NCI-H82 (cell line): ENCODE measurements at places on chromosomes 2 and 18.

DNA sequence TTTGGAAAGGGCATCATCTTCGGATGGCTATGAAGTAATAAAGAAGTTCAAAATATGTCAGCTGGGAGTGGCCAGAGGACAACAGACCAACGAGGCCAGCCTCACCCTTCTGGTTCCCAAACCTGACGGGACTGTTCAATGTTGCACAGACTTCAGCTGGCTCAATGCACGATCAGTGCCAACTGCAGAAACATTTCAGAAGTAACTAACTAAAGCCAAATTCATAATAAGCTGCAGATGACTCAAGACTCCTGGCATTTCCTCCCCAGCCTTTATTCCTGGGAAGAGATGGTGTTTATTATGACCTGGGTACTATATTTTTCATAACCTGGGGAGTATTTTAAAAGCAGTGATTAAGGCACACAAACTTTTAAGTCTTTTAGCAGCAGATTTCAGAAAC, 3.8 kb upstream of the ATP6V1C2 start:
- DNase-seq: no peak

- no peak for DNase-seq
Measured at GRCh38 chr2:155151945-155152344, 453.4 kb downstream of the KCNJ3 start.

- DNase-seq: no peak
Measured at GRCh38 chr2:36819095-36819711, 122.7 kb downstream of the VIT start.

DNA sequence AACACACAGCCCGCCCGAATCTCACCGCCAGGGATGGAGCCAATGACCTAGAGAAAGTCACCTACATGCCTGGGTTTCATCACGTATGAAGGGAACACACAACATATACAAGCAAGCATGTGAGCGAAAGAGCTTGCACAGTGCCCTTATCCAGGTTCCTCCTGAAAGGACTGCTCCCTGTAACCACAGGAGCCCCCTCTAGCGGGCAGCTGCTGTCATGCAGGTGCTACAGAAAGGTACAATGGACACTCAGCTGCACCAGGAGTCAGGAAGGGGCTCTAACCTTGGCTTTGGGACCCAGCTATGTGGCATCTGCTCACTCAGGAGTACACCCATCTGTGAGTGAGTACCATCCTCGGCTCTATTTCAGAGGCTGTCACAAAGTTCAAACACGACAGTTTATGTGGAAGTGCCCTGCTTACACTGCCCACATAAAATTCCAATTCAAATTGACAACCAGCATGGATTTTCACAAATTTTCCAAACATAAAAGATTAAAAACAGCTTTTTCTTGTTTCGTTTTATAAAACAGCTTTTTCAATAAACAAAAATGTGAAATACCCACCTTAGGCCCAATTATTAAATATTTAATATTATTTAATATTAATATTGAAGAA, 3.5 kb downstream of the NDUFA10 start:
- DNase-seq: peak; percentile 84

GRCh38 chr2:231684314-231685223, 23.8 kb upstream of the PTMA start:
- DNase-seq: no peak

- no peak for DNase-seq
Measured at GRCh38 chr2:96065381-96065930, 30.7 kb upstream of the GPAT2 start.

GRCh38 chr18:43578706-43579105, 301.4 kb upstream of the SYT4 start:
- DNase-seq: no peak

DNA sequence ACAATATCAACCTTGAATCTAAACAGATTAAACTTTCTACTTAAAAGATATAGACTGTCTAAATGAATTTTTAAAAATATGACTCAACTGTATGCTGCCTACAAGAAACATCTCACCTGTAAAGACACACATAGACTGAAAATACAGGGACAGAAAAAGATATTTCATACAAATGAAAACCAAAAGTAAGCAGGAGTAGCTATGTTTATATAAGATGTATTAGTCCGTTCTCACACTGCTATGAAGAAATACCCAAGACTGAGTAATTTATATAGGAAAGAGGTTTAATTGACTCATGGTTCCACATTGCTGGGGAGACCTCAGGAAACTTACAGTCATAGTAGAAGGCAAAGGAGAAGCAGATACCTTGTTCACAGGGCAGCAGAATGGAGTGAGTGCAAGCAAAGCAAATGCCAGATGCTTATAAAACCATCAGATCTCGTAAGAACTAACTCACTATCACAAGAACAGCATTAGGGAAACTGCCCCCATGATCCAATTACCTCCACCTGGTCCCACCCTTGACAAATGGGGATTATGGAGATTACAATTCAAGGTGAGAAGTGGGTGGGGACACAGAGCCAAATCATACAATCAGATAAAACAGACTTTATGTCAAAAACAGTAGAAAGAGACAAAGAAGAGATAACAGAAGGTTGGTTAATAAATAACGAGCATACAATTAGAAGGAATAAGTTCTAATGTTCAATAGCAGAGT, 214.4 kb upstream of the SLC39A10 start:
- peak; percentile 79 for DNase-seq

DNA sequence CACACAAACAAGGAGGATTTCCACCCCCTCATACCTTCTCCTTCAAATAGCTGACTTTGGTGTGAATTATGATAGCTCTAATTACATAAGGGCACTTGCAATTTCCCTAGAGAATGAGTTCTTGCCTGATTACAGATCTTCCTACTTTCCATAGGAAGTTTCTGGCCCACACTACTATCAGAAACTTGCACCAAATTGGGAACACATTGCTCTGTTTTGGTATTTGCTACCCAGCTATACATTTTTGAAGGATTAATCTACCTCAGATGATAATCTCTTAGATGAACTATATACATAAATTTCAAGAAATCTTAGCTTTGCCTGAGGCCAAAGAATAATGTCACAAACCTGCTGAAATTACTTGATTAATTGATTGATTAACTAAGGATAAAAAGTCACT, 4.9 kb downstream of the DCC start:
- no peak for DNase-seq

GRCh38 chr2:64488050-64488974, 34.4 kb downstream of the LGALSL start:
- peak; percentile 83 for DNase-seq

GRCh38 chr2:65430603-65431420, 1.6 kb downstream of the SPRED2 start:
- peak; percentile 82 for DNase-seq

- DNase-seq: no peak
Measured at GRCh38 chr2:10475221-10475722, 27.1 kb upstream of the ODC1 start.

DNA sequence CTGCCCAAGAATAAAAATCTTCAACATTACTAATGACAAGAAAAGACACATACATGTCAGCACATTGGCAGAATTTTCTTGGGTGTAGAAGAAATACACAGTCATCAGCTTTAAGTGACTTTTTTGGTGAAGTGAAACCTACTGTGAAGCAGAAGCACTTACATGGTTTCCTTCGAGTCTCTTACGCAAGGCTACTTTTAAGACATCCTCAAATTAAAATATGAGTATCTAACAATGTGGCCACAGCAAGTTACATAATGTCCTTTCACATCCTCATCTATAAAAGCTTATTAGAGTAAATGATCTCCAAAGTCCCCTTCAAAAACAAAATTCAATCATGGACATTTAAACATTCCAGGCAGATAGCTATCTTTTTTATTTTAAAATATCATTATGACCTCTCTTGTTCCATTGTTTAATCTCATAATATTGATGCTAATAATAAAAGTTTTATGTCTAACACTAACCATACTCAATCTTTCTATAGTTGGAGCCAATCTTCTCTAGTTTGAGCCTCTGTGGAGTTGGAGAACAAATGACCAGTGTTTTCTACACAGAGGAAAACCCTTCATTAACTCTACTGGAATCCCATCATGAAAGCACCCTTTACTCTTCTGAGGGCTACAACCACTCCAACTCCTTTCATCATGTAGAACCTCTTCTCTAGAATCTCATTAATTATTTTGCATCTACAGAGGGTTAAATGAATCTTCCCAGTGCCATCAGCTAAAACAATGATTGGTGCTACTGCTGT, 182.2 kb upstream of the ZFP36L2 start:
- DNase-seq: no peak

DNA sequence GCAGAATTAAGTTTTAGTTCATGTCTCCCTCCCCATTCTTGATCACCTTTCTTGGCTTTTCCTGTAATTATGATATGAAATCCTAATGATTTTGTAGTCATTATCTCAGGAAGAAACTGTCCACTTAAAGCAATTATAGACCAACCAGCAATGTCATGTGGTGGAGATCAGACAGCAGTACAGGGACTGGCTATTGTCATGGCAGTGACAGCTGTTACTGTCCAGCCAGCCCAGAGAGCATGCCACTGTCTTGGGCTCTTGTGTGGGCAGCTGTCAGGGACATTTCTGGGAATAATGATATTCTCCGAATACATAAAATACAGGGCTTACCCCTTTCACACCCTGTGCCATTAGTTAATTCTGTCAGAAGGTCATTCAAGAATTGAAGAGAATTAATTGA, 355.3 kb upstream of the RAB12 start:
- DNase-seq: peak; percentile 12

GRCh38 chr2:164757934-164758695, 83.5 kb downstream of the COBLL1 start:
- no peak for DNase-seq

GRCh38 chr2:235639885-235640284, 146.0 kb downstream of the AGAP1 start:
- peak; percentile 23 for DNase-seq

DNA sequence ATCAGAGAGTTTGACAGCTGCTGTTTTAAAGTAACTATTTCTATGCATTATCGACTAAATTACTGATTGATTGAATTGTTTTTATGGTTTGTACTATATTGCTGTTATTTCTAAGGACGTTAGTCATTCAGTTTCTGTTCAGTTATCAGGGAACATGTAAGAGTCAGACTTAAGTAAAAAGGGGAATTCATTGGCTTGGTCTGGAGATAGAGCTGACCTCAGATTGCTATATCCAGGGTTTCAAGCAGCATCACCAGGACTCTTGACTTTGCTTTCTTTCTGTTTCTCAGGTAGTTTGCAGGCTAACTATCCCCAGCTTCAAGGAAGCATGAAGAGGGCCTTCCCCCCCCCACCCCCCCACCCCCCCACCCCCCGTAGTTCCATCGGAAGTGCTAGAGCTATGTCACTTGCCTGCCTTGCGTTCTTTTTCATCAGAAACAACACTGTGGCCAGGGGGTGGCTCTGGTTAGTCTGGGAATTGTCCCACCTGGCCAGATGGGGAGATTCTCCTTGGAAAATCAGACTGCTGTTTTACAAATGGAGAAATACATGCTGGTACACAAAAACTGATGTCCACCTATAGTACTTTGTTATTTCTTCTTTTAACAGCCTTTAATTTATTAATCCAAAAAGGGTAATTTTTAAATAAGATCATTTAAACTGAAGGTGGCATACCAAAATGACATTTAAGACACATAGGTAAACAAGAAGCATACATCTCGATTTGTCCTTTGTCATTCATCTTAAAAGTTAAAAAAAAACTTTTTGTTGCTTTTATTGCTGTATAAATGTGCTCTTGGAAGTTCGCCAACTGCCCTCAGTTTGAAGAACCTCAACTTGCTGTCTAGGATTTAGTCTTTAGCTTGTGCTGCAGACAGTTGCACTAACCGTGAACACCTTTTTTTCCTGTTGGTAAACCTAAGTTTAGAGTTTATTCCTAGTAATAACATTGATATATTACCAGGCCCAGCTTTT, 9.4 kb downstream of the SMAD4 start:
- DNase-seq: no peak

DNA sequence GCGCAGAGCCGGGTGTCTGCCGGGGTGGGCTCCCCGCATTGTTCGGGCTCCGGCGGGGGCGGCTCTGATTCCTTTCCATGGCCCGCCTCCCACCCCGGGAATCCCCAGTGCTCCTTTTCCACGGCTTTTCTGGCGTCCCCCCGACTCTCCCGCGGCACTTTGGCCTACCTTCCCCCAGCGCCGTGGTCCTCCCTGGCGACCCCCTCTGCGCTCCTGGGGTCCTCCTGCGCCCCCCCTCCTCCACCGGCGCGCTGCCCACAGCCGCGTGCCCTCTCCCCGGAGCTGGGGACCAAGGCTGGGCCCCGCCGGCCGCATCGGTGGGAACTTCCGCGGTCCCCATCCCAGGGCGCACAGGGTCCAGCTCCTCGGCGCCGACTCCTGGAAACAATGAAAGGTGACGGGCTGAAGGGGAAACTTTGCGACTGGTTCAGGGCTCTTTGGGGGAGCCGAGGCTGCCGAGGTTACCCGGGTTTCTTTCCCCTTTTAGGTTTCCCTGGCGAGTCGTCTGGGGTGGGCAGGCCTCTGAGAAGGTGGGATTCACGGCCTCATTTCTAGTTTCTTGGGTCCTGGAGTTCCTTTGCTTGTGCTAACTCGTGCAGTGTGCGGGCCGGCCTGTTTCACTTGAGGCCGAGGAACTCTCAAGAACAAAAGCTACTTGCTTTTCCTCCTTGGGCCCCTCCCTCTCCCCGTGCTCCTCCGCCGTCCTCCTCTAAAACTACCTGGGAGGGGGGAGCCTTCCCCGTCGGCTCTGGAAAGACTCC, 2.2 kb downstream of the TGIF1 start:
- peak; percentile 47 for DNase-seq

GRCh38 chr2:237833546-237833945, 25.9 kb upstream of the RAMP1 start:
- DNase-seq: no peak

GRCh38 chr2:102498414-102498813, 25.4 kb downstream of the SLC9A4 start:
- no peak for DNase-seq

GRCh38 chr2:88857274-88857741, 165.8 kb downstream of the RPIA start:
- DNase-seq: no peak

GRCh38 chr2:127630096-127630863, 15.7 kb upstream of the GPR17 start:
- no peak for DNase-seq

DNA sequence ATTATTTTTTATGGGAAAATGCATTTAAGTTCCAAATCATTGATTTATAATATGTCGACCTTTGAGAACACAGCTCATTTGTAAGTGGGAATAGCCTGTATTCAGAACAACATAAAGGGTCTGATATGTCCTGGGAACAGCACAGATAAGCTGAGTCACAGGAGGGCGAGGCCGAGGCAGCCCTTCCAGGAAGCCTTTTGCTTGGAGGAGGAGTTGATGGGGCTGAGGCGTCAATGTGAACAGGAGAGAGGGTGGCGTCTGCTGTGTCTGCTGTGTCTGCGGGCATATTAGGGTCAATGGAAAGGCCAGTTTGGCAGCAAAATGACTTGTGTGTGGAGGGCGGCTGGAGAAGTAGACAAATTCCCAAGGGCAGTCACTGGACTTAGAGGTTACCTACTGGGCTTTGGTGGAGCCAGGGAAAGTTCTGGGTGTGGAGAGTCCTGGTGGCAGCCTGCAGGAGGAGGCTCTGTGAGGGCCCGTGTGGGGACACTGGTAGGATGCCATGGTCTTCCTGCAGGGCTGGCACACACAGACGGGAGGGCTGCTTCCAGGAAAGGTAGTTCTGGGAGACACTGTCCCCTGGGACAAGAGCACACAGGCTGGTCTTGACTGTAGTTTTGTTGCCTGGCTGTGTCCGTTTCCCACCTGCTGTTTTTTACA, 128.1 kb downstream of the GLI2 start:
- no peak for DNase-seq

- no peak for DNase-seq
Measured at GRCh38 chr18:31828613-31829012, 67.9 kb upstream of the SLC25A52 start.
